Stimulated activated CD4-positive, alpha-beta T cell treated with anti-CD3 and anti-CD28 coated beads, Interleukin-2, amount 100 ng/mL, for 48 hours (primary cell): ENCODE measurements at places on chromosomes 5 and 9.

GRCh38 chr5:123263859-123264258 lies 159.3 kb downstream of the CEP120 start:
- no peak for DNase-seq

DNA sequence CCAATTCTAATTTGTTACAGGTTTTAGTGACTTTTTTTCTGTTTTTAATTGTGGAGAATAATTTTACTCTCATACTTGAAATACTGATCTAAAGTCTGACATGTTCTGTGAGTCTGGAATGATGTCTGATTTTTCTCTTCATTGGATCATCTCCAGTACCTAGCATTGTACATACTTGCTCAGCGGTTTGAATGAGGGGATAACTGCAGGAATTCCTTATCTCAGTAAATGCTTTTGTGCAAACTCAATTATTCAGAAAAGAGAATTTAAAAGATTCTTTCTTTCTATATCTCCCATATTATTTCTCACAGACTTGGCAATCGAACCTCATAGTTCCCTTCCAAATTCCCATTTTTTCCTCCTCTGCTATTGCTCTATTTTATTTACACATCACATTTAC lies 397.9 kb upstream of the SGCD start:
- DNase-seq = no peak

GRCh38 chr5:8864053-8864452 lies 681.8 kb downstream of the SEMA5A start:
- no peak for DNase-seq

GRCh38 chr5:63233361-63233760 lies 654.7 kb downstream of the LRRC70 start:
- no peak for DNase-seq

- DNase-seq = no peak
Measured at GRCh38 chr5:138954257-138955012, 79.3 kb upstream of the LRRTM2 start.

- no peak for DNase-seq
Measured at GRCh38 chr5:9054821-9055589, 490.9 kb downstream of the SEMA5A start.

GRCh38 chr9:129776938-129777768 lies 24.3 kb upstream of the PTGES start:
- DNase-seq = peak; percentile 56

GRCh38 chr9:131657456-131657855 lies 82.4 kb downstream of the RAPGEF1 start:
- DNase-seq = no peak

DNA sequence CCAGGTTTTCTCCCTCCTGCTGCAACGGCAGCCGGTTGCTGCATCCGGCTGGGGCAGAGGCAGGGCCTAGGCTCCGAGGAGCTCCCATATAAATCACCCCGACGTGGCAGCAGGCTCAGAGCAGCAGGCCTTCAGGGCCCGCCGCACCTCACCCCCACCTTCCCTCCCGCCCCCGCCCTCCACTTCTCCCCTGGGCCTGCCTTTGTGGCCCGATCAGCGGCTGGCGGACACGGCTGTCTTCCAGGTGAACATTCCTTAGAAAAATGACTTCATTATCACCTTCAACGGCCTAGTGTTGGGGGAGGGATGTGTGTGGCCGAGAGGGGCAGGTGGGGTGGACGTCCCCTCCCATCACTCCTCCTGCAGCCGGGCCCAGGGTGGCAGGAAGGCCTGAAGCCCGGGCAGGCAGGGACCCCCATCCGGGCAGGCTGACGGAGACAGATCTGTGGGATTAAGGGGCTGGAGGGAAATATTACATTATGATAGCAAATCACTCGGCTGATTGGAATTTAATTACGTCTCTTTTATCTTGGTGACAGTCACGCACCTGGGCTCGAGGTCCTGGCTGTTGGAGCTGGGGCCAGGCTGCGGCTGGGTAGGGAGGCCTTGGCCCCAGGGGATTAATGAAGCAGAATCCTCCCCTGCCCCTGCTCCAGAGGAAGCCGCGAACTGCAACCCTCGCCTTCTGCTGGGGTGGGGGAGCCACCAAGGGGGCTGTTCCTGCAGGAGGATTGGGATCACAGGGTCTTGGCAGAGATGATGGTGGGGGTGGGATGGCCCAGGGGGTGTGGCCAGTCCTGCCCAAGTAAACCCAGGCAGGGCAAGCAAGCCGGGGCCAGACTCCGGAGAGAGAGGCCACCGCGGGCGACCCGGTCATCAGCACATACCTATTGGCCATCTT lies 38.4 kb upstream of the RXRA start:
- DNase-seq = no peak

- peak; percentile 10 for DNase-seq
Measured at GRCh38 chr5:150672237-150672883, 11.3 kb downstream of the MYOZ3 start.

- no peak for DNase-seq
Measured at GRCh38 chr9:21096901-21097255, 19.1 kb upstream of the IFNB1 start.

DNA sequence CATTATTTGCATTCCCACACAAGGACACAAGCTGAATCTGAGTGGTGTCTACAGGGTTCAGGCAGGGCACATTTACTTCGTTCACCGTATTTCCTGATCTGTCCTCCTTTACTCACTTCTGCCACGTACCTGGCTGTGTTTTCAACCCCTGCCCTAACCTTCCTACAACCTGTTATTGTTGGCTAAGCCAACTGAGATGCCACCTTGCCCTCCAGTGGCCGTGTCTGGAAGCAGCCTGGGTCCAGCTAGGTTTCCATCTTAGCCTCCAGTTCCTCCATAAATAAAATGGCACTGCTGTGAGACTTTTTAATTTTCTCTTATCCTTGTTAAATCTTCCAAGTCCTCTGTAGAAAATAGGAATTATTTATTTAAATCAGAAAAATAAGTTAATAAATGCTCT lies 64.8 kb downstream of the ATP10B start:
- peak; percentile 2 for DNase-seq

- DNase-seq = no peak
Measured at GRCh38 chr9:20352591-20352990, 269.7 kb downstream of the MLLT3 start.

DNA sequence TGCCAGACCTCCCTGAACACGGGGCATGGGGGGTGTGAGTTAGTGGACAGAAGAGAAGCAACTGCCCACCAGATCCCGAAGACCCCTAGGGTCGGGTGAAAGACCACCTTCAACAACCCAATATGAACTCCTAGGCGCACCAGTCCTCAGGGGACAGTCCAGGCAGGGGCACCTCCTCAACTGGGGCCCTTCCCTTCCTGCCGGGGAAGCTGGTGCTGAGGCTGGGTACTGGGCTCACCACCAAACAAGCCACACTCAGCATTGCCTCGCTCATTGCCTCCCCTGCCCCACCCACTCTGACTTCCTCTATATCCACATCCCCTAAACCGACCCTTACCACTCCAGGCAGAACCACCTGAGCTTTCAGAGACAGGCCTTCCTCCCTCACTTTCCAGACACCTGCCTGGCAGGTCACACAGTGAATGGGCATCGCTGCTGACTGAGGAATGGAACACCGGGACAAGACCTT lies 42.5 kb downstream of the SEMA4D start:
- DNase-seq = no peak

- peak; percentile 22 for DNase-seq
Measured at GRCh38 chr5:115816226-115817081, at the start of gene CDO1. Gene CDO1 (minus strand): TSS chr5:115816659. CDS start chr5:115816397, 262 bp downstream.

- peak; percentile 57 for DNase-seq
Measured at GRCh38 chr9:128072144-128073021, 4.4 kb downstream of the SLC25A25 start.

DNA sequence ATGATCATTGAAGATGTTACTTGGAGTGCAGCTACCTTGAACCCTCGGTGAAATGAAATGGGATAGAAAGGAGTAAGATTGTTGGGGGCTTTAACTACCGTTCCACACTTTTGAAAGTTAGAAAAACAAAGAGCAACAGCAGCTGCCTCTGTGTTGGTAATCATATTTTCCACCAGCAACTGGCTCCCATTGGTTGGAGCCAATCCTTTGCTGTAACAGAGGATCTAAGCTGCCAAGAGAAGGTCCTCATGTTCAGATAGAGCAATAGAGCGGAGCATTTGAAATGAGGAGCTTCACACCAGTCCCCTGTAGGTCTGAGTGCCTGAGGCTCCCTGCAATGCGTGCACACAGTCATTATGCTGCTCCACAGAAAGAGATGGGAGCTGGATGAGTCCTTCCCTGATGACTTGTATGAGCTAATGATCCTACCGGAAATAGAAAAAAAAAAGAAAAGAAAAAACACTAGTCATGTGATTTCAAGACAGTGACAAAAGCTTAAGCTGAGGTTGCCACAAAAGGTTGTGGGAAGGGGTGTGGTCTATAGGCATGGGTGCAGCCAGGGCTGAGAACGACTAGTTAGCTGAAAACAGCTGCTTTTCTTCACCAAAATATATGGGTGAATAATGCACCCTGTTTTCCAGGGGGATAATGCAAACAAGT lies 300.7 kb downstream of the MLLT3 start:
- no peak for DNase-seq

GRCh38 chr9:79701651-79702050 lies 129.9 kb downstream of the TLE4 start:
- DNase-seq = no peak

DNA sequence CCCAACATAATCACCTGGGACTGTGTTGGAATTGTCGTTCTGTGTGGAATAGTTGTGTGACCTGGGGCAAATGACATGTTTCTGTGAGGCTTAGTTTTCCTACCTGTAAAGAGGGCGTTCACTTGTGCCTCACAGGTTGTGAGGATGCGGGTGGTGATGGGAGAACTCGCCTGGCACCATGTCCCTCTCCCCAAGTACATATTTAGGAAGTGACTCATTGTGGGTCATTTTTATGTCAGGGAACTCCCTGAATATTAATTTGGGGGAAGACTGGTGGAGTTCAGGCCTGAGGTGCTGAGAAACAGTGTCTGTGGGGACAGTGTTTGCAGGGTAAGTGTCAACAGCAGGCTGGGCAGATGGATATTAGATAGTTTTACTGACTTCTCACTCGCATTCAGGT lies 144.7 kb downstream of the KDM4C start:
- no peak for DNase-seq

GRCh38 chr5:150408231-150408943 lies 4.3 kb downstream of the CD74 start:
- DNase-seq = no peak

DNA sequence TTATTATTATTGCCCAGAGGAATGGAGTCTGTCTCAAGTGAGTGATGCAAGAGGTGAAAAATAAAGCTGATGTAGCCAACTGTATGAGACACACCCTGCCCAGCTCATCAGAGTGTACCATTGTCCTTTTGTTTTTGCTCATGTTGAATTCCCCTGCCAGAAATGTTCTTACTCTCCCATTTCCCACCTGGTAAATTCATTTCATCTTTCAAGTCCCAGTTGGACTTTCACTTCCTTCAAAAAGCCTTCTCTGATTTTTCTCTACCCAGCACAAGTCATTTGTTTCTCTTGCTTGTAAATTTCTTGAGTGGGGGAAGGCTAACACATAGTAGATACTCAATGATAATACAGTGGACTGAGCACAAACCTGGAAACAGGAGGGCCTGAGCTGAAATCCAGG lies 394.5 kb upstream of the ZNF462 start:
- DNase-seq = no peak

DNA sequence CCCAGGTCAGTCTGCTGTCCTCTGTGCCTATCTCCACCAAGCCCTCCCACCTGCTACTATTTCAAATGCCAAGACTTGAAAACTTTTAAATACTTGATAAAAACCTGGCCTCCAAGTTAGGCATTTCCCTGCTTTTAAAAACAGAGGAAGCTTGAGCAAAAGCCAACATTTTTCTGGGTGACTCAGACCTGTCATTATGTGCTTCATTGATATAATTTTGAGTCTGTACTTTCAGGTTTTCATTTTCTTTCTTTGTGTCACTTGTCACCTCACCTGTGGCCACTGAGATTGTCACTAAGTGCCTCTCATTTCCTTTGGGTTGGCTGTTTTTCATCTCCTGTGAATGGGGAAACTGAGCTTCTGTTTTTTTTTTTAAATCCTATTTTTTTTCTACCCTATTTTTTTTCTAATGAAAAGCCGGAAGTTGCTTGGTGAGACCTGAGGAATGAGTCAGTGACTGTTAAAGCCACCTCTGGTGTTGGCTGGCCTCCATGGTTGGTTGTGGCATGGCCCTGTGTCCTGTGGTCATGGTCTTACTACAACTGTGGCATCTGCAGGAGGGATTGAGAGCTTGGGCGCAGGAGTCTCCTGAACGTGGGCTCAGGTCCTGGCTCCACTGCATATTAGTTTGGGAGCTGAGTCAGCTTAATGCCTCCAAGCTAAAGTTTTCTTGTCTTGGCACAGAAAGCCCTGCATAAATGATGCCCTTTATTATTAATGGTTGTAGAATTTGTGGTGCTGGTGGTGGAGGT lies 56.7 kb downstream of the ARHGAP26 start:
- no peak for DNase-seq

GRCh38 chr5:167794121-167794520 lies 497.3 kb upstream of the WWC1 start:
- no peak for DNase-seq

- DNase-seq = no peak
Measured at GRCh38 chr5:118788351-118788750, 200.0 kb downstream of the DTWD2 start.

- DNase-seq = no peak
Measured at GRCh38 chr9:7094576-7094975, 336.8 kb downstream of the KDM4C start.

GRCh38 chr9:38681747-38682227 lies 38.1 kb downstream of the FAM240B start:
- DNase-seq = no peak

- no peak for DNase-seq
Measured at GRCh38 chr5:31237174-31237573, 43.7 kb downstream of the CDH6 start.

DNA sequence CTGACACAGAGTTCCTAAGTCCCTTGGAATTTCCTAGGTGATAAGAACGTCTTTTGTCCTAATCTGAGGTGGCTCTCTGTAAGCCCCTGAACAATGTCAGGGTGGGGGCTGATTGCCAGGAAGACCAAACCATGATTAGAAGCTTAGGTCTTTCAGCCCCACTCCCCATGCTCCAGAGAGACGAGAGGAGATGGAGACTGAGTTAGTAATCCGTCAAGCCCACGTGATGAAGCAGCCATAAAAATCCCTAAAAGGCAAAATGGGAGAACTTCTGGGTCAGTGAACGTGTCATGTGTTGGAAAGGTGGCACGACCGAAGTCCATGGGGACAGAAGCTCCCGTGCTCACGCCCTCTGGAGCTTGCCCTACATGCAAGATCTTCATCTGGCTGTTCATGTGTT lies 85.6 kb downstream of the RAD23B start:
- DNase-seq = no peak

GRCh38 chr5:146761811-146762210 lies 116.7 kb downstream of the PPP2R2B start:
- DNase-seq = no peak

- DNase-seq = no peak
Measured at GRCh38 chr5:10338686-10339057, 14.8 kb upstream of the MARCHF6 start.

DNA sequence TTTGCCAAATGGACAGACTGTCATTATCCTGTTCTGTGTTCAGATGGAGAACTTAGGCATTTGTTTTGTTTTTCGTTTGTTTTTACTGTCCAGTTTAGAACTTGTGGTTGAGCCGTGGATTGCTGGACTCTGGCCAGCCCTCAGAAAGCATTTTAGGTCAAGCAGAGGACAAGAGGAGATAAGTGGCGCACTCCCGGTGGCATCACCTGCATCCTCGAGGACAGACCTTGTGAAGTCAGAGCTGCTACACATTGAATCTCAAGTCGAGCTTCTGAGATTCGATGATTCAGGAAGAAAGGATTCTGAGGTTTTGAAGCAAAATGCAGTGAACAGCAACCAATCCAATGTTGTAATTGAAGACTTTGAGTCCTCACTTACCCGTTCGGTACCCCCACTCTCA lies 8.9 kb downstream of the MTRR start:
- DNase-seq = no peak
